ENCODE measurements at places on chromosomes 16 and 17.

DNA sequence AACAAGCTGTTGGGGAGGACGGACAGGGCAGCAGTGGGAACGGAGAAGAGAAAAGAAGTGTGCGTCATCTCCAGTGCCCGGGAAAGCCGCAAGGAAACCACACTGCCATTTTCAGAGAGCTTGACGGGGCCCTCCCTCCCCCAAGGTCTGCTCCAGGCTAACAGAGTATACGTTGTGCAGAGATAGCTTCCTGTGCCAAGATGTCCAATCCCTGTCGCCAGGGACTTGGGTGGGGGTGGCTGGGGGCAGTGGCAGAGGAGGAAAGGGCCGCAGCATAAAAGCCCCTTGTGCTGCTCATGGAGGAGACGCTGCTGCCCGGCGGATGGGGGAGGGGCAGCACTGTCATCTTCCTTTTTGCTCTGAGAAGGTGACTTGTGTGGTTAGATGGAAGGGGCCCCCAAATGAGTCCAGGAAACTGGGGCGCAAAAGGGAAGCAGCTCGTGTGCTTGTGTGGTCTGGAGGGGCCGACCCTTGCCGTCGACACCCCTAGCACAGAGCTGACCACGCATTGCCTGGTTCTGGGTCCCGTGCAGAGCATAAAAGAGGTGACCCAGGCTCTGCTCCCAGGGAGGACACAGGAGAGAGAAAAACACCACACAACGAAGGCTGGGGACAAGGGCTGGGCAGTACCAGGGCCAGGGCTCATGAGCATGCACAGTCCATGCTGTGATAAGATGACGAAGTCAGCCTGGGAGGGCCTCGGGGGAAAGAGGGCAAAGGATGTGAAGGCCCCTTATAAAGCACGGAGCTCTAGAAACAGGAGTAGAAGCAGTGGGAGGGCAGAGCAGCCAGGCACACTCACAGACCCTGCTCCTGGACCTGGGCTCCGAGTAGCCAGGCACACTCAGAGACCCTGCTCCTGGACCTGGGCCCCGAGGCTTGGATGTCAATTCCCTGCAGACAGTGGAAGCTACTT, 372.7 kb downstream of the SLC39A11 start:
- peak; percentile 76 for DNase-seq

DNA sequence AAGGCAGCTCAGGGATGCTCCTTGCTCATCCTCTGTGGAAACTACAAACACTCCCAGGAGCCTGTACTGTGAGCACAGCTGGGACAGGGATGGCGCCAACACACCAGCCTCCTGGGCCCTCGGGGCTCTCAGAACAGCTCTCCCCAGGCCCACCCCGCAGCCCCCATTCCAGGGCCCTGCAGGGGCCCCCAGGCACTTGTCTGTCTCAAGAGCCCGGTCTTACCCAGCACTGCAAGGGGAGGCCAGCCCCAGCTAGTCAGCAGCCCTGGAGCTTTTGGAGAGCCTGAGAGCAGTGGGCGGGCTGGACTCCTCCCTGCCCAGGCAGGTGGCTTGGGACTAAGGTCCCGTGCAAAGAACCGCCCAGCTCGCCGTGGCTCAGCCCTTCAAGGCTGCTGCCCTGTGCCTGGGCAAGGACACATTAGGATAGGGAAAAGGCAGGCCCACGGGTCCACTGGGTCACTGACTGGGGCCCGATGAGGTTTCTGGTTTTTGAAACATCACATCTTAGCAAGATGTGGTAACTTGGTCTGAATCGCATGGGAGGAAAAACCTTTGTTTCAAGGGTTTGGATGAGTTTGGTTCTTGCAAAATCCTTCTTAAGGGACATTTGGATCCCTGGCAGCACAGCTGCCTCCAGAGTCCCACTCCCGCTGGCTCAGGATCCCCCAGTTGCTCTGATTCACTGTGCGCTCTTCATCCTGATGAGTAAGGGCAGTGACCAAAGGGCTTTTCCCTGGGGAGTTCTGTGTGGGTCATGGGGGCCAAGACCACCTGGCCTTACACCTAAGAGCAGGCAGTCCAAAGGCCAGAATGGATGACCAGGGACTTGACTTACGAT, 2.8 kb downstream of the DNASE1L2 start:
- no peak for DNase-seq

- no peak for DNase-seq
Observed at GRCh38 chr17:31841850-31842194, 17.2 kb downstream of the COPRS start.

DNA sequence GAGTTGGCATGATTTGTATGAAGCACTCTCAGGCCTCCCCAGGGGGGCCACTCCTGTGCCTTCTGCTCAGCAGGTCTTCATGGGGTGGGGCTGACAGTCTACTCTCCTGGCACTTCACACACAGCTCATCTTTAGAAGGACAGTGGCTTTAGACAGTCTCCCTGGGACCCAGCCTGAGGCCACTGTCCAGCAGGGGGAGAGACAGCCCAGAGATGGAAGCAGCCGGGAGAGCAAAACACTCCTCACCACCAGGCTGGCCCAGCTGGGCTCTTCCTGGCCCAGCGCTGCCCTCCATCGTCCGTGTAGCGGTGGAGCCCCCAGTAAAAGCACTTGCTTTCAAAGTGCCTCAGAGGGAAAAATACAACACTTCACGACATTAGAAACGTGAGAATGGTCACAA, 62.0 kb upstream of the CRHR1 start:
- no peak for DNase-seq

GRCh38 chr17:34361478-34362061, 1.5 kb downstream of the CCL1 start:
- peak; percentile 86 for DNase-seq

DNA sequence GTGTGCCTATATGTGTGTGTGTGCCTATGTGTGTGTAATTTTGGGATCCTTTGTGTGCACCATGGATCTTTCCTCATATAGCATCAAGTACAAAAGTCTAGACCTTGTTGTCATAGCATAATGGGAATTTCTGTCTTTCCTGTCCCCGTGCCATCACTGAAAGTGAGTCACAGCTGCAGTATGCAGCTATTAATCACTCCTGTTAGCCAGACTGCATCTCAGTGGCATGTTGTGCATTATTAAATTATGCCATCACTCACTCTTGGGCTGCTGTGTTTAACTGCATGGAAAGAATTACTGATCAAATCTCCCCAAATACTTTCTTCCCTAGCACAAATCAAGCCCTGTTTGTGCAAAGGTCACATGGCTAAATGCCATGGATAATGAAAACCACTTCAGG, 92.4 kb downstream of the CBLN1 start:
- DNase-seq, result no peak

GRCh38 chr16:56469748-56470147, 18.4 kb downstream of the OGFOD1 start:
- DNase-seq, result no peak

DNA sequence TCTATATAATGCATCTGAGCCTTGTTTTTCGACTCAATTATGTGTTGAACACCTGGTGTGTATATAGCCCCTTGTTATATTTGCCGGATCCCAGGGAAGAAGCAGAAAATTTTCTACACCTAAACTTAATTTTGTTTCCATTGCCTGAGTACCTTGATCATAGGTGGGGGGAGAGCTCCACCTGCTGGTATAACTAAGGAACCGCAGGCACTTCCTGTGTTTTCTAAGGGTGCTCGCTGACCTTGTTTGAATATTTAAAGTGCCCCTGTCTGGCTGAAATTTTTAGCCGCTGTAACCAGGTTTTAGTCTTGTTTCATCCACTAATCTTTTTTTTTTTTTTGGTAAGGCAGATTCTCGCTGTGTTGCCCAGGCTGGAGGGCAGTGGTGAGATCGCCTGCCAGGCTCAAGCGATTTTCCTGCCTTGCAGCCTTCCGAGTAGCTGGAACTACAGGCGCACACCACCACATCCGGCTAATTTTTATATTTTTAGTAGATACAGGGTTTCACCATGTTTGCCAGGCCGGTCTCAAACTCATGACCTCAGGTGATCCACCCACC, 6.5 kb upstream of the NUBP1 start:
- DNase-seq, result peak; percentile 59

DNA sequence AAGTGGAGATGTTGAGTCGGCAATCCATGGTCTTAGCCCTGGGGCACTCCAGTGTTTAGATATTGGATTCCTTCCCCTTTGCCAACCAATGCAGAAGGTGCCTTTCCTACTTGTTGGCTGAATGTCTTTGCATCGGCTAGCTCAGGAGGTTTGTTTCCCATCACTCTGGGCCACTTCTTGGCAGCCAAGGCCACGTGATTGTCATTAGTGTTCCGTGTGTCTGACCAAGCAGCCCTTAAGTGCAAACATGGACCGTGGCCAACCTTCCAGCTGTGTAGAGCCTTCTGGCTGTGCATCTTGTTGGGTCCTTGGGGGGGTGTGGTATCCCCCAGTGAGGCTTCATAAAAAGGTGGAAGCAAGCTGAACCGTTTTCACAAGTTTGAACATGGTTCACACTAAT, 66.0 kb downstream of the GNAO1 start:
- DNase-seq, result no peak

DNA sequence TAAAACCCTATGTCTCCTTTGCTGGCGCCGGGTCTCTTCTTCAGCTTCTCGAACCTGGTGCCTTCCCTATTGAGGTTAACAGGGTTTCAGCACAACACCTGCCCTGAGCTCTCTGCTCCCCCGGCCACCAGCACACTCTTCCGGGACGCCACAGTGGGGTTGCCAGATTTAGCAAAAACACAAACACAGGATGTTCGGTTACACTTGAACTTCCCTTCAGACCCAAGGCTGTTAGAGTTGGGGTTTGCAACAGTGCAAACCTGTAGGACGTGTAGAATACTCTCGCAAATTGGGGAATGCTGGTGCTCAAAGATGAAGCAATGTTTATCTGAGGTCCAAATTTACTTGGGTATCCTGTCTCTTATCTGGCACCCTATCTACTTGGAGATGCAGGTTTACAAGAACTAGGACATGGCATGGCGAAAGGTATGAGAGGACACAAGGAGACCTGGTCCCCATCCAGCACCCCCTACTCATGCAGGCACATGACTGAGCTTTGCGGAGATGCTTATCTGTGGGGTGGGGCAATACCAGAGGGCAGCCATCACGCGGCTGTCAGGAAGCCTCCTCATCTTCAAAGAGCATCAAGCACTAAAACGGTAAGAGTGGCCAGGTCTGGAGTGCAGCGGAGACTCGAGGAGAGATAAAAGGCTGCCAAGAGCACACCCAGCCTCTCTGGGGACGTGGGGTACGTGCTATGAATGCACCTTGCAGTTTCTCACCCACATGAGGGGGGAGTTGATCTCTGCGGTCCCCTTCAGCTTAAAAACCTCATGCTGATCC, 52.8 kb downstream of the SDK2 start:
- DNase-seq, result peak; percentile 29

GRCh38 chr17:69188796-69189195, 39.8 kb downstream of the ABCA10 start:
- no peak for DNase-seq

DNA sequence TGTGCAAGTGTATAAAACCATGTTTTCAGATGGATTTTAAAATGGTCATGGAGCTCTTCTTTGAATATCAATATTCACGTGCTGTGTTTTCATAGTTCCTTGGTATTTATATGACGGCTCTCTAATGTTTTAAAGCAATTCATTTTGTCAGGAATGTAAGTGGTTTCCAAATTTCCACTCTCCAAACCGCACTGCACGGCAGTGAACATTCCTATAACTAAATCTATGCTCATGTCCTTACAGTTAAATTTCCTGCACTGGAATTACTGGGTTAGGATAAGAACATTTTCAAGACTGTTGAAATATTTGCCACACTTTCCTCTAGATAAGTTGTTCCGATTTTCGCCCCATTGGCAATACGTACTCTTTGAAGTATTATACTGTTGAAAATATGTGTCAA, 398.9 kb downstream of the PMP22 start:
- no peak for DNase-seq
